A549 treated with Mapracorat at 1 μM for 4 hours (cell line): ENCODE measurements at places on chromosomes 7 and 10. TPM values are rescaled to one million over a fixed set of nuclear protein-coding genes. Genes with fewer than 3 reads are reported as not detected.

SLC39A12 gene
- total RNA-seq: not detected in 5 replicates

DKK1 gene
- total RNA-seq: 455 to 578 TPM (median 478 TPM) in 5 replicates

PLPP4 gene
- total RNA-seq: 0.16 to 0.25 TPM (median 0.19 TPM) in 3 of 5 replicates, not detected in the others

C10orf67 gene
- 0.06 to 0.13 TPM (median 0.13 TPM) in 3 of 5 replicates, not detected in the others for total RNA-seq

NEUROG3 gene
- not detected in 5 replicates for total RNA-seq

OR6V1 gene
- total RNA-seq: not detected in 5 replicates

MINDY3 gene
- 13.0 to 15.3 TPM (median 14.4 TPM) in 5 replicates for total RNA-seq

AHR gene
- total RNA-seq: 7.3 to 10.9 TPM (median 9.0 TPM) in 5 replicates

TMEM139 gene
- 0.67 to 1.6 TPM (median 1.1 TPM) in 5 replicates for total RNA-seq

OR2A2 gene
- not detected in 5 replicates for total RNA-seq

LEP gene
- not detected in 5 replicates for total RNA-seq

OR13A1 gene
- not detected in 5 replicates for total RNA-seq

SEMA3A gene
- total RNA-seq: 3.8 to 7.1 TPM (median 5.2 TPM) in 5 replicates

MSMB gene
- 0.63 TPM in 1 of 5 replicates, not detected in the others for total RNA-seq

SLC26A5 gene
- not detected in 5 replicates for total RNA-seq

OR2F2 gene
- not detected in 5 replicates for total RNA-seq

ASB10 gene
- not detected in 5 replicates for total RNA-seq

FOXP2 gene
- total RNA-seq: not detected in 5 replicates

HHEX gene
- total RNA-seq: 12.0 to 13.6 TPM (median 12.8 TPM) in 5 replicates

SFRP4 gene
- total RNA-seq: 3.2 to 5.3 TPM (median 3.7 TPM) in 5 replicates

CHCHD1 gene
- total RNA-seq: 62.1 to 69.8 TPM (median 68.1 TPM) in 5 replicates
